ENCODE measurements at places on chromosomes 1 and 21.

GRCh38 chr1:207821464-207822045 lies 69.7 kb downstream of the CD46 start:
- DNase-seq: no peak

GRCh38 chr1:165683848-165684485 lies 14.4 kb downstream of the ALDH9A1 start:
- DNase-seq: no peak

- no peak for DNase-seq
Measured at GRCh38 chr1:226532553-226532952, 16.0 kb upstream of the STUM start.

- DNase-seq: no peak
Measured at GRCh38 chr1:236147068-236147467, 4.7 kb downstream of the GPR137B start.

DNA sequence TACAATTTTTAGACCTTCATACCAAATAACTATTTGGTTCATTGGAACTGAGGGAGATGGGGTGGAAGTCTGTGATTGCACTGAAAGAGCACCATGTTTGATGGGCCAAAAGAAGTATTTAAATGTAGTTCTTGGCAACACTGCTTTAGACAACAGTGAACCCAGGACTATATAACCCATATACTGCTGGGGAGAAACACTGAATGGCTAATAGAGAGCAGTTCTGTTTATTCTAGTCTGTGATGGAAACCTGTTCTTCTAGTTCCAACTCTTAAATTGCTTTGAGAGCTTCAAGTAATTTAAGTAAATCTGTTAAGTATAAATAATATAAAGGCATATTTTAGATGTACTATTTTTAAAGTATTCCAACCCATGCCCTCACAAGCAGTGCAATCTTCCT lies 96.3 kb downstream of the NIBAN1 start:
- DNase-seq: no peak

DNA sequence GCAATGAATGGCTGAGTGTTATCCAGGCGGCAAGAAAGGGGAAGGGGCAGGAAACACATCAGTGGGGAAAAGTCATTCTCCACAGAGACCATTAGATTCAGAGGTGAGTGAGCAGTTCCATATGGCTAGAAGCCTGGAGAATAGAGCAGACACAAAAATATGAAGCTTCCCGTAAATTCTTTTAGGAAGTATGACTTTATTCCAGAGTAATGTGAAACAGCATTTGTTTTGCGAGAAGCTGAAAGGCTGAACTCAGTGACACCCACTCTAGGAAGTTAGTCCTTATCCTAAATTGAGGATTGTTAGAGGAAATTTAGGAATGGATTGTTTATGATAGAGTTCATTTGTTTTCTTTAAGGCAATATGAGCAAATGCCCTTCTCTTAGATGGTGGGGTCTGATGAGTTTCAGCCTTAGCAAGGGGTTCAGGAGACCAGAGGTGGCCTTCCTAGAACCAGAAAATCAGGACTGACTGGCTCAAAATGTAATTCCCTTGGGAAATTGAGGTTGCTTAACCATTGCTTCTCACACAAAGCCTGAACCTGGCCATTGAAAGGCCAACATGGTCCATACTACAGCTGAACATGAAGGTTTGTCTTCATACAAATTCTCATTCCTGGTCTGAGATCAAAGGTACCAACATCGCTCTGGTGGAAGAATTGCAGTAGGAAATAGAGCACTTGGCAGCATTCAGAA lies 167.5 kb downstream of the TPR start:
- DNase-seq: no peak

DNA sequence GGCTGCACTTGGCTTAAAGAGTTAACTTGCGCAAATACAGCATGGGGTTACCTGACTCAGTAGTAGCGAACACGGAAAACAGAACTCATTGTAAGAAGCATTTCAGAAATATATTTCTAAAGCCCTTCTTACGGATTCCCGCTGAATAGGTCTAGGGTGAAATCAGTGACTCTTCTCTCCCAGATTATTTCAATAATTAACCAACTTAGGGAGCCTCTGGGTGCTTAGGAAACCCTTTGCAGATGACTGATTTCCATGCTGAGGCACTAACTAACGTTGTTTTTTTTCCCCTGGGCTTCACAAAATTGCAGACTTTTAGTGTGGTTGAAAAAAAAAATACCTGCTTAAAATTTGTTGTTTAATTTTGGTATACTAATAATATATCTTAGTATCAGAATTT lies 40.3 kb downstream of the BTG3 start:
- DNase-seq: no peak

GRCh38 chr1:11746092-11746491 lies 10.2 kb downstream of the AGTRAP start:
- no peak for DNase-seq

- DNase-seq: no peak
Measured at GRCh38 chr1:18795002-18795689, 64.3 kb downstream of the TAS1R2 start.

DNA sequence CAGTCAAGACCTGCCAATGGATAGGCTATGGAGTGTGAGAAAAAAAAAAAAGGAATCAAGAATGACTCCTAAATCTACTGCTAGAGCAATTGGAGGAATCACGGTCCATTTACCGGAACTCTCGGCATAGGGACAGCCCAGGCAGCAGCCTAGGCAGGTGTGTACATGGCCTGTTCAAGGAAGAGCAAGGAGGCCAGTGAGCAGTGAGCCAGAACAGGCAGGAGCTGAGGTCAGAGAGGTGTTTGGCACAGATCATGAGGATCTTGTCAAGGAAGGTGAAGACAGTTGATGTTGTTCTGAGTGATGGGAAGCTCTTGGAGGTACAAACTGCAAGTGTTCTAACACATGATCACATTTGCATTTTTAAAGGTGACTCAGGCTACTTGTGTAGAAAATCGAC lies 40.6 kb upstream of the HHAT start:
- no peak for DNase-seq

GRCh38 chr1:11365744-11366387 lies 92.9 kb downstream of the UBIAD1 start:
- DNase-seq: no peak

- DNase-seq: peak; percentile 20
Measured at GRCh38 chr1:88973520-88974137, 18.8 kb downstream of the KYAT3 start.

DNA sequence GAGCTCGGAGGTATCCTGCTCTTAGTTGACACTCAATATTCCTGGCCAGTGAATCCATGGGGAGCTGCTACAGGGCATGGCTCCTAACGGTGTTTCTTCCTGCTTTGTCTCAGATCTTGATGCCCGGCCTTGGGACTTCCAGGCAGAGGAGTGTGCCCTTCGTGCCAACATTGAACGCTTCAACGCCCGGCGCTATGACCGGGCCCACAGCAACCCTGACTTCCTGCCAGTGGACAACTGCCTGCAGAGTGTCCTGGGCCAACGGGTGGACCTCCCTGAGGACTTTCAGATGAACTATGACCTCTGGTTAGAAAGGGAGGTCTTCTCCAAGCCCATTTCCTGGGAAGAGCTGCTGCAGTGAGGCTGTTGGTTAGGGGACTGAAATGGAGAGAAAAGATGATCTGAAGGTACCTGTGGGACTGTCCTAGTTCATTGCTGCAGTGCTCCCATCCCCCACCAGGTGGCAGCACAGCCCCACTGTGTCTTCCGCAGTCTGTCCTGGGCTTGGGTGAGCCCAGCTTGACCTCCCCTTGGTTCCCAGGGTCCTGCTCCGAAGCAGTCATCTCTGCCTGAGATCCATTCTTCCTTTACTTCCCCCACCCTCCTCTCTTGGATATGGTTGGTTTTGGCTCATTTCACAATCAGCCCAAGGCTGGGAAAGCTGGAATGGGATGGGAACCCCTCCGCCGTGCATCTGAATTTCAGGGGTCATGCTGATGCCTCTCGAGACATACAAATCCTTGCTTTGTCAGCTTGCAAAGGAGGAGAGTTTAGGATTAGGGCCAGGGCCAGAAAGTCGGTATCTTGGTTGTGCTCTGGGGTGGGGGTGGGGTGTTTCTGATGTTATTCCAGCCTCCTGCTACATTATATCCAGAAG lies 16.7 kb downstream of the ALX3 start:
- DNase-seq: no peak

DNA sequence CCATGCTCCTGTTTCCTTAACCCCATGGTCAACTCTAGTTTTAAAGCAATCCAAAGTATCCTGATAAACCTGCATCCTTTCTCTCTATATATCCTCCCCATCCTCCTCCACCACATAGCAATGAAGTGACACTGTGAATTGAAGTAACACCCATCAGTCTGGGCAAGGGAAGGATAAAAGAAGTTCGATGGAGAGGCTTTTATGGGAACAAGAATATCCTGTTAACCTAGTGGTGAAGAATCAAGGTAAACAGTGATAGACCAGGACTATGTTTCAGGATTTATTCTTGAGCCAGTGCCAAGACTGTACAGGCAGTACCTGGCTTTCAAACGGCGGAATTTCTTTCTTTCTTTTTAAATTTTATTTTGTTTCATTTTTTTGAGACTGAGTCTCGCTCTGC lies 17.6 kb downstream of the RABIF start:
- DNase-seq: no peak

DNA sequence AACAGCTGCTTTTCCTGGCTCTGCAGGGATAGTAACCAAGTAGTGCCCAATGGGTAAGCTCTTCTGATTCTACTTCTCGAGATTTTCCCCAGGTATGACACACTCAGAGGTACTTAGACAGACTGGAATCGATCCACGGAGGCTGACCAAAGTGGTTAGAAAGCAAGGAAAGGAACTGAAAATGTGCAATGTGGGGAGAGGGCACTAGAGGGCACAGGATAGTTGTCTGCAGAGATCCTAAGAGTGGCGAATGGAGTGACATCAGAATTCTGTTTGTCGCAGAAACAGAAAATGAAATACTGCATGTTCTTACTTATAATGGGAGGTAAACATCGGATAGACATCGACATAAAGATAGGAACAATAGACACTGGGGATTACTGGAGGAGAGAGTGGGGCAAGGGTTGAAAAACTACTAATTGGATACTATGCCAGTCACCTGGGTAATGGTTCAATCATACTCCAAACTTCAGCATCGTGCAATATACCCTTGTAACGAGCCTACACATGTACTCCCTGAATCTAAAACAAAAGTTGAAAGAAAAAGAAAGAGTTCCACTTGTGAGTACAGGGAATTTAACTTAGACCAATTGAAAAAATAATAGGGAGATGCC lies 23.3 kb downstream of the CYP2J2 start:
- DNase-seq: no peak

GRCh38 chr1:119582801-119583200 lies 65.3 kb downstream of the ZNF697 start:
- peak; percentile 68 for DNase-seq

DNA sequence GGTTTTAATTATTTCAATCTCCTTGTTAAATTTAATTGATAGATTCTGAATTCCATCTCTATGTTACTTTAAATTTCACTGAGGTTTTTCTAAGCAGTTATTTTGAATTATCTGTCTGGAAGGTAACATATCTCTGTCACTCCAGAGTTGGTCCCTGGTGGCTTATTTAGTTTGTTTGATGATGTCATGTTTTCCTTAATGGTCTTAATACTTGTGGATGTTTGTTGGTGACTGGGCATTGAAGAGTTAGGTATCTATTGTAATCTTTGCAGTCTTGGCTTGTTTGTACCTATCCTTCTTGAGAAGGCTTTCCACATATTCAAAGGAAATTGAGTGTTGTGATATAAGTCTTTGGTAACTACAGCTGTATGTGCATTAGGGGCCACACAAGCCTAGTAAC lies 810.0 kb upstream of the NEGR1 start:
- DNase-seq: no peak

- no peak for DNase-seq
Measured at GRCh38 chr1:169914531-169914930, 20.8 kb upstream of the SCYL3 start.

DNA sequence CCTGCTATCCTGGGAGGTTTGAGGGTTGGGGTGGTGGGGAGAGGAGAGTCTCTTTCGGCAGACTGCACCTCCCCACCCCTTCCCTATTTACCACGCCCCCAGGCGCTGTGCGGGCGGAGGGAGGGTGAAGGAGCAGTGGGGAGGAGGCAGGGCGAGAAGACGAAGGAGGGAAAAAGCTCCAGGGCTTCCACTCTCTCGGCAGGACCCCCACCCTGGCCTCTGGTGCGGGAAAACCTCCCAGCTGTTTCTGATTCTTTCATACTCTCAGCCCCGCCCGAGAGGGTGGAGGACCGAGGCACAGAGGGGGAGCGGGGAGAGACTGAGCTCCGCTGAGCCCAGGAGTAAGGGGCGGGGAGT lies 866 bp upstream of the WNT2B start:
- DNase-seq: no peak

- no peak for DNase-seq
Measured at GRCh38 chr1:103122983-103123720, 14.8 kb upstream of the COL11A1 start.

GRCh38 chr1:116711263-116711840 lies 42.9 kb upstream of the CD2 start:
- peak; percentile 28 for DNase-seq

DNA sequence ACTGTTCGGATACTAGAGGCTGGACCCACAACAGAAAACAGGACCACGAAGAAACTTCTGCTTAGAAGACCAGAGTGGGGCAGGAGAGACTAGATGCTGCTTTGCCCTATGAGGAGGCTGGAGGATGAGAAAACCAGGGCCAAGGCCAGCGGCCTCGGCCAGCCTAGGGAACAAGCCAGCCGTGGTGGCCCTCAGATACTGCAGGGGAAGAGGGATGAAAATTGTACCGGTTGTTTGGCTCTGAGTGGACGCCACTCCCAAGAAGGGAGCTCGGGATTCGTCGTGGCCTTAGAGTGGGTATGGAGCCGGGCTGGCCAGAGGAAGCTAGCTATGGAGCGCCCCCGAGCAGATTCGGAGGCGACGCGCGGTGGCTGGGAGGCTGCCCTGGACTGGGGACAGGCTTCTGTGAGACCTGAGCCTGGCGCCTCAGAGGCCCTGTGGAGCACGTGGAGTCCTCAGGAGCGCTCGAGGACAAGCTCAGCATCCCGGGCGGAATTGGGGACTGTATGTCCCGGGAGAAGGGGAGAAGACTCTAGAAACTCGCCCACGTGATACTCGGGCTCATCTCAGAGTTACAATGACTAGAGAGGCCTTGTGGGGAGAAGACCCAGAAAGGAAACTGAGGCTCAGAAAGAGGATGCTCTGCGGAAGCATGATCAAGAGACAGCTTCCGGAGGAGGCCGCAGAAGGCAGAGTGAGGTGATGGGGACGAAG lies 2.8 kb downstream of the PRRX1 start:
- DNase-seq: no peak

DNA sequence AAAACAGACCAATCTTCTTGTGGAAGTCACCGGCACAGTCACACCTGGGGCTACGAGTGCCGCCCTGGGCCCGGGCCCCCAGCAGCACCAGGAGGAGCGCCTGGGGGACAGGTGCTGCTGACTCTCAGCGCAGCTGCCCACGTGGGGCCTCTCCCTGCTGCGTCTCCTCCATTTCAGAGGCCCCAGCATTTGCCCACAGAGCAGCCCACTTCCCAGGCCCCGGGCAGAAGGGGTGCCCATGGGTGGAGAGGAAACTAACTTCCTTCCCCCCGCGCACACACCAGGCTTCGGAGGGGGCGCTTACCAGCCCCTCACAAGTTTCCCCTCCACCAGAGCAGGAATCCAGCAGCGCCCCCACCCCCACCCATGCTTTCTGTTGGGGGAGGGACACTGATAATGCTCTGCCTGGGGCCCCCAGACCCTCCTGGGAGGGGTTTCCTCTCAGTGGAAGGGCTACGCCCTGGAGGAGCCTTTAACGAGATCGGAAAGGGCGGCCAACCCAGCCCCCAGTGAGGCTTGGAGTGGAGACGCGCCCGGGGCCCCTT lies 440 bp downstream of the TNFRSF25 start:
- no peak for DNase-seq

Measured in COR-L47 (cell line).